Thymus (tissue), 14 donors: ENCODE measurements at places on chromosomes 1 and 21.

GRCh38 chr1:169906938-169907337 is 13.2 kb upstream of the SCYL3 start:
- no peak for DNase-seq

DNA sequence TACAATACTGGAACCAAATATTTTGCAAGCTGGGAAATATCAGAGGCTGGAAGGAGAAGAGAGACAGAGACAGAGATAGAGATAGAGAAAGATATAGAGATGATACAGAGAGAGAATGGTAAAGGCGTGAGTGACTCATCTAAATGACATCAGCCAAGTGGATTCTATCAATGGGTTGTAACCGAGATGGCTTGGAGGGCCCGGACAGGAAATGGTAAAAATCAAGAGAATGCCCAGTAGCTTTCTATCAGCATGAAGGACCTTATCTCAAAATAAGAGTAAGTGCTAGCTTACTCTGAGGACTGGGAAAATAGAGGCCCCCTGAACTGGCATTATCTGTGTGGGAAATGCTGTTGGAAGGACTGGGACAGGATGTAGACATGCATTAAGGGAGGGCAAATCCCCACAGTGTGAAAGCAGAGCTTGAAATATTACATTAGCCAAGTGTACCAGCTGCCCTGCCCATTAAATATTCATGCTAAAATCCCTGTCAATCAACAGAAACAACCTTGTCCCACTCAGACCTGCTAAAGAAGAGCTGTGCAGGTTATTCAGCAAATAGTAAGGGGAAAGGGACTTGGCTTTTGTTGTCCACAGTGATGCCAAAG is 76.6 kb upstream of the ZNF644 start:
- no peak for DNase-seq

GRCh38 chr1:29685387-29685786 is 449.1 kb downstream of the PTPRU start:
- no peak for DNase-seq

- no peak for DNase-seq
Observed at GRCh38 chr1:87213135-87213515, 115.6 kb upstream of the LMO4 start.

DNA sequence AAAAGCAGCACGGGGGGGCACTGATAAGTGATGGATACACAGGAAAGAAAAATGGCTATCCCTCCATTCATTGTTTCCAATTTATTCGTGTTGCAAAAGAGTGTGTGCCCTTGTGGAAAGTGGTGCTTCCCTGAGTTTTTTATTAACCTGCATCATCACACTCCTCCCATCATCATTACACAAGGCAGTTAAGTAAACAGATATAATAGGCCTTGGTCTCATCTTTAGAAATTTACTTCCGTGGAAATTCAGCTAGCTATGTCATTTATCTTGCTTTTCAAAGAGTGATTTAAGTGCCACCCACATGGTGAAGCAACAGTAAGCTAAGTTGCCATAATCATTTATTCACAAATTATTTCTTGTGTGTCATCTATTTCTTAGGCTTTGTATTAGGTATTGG is 473.3 kb downstream of the NEGR1 start:
- no peak for DNase-seq

DNA sequence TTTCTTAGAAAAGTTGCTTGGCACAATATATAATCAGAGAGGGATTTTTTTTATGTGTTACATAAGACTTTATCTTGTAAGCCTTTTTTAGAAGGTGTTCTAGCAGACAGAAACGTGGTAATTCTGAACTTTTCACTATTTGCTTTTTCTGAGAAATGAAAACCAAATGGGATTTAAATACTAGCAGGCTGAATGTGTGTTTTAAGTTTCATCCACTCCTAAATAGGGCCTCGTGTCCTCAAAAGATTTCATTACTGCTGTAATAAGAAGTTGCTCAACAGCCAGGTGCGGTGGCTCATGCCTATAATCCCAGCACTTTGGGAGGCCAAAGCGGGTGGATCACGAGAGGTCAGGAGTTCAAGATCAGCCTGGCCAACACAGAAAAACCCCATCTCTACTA is 44.7 kb upstream of the FMO2 start:
- no peak for DNase-seq

- DNase-seq, result no peak
Observed at GRCh38 chr1:159895286-159895685, 4.7 kb downstream of the CFAP45 start.

- DNase-seq, result no peak
Observed at GRCh38 chr1:222382171-222382570, 165.7 kb downstream of the HHIPL2 start.

GRCh38 chr1:181423301-181423918 is 59.9 kb upstream of the CACNA1E start:
- no peak for DNase-seq

DNA sequence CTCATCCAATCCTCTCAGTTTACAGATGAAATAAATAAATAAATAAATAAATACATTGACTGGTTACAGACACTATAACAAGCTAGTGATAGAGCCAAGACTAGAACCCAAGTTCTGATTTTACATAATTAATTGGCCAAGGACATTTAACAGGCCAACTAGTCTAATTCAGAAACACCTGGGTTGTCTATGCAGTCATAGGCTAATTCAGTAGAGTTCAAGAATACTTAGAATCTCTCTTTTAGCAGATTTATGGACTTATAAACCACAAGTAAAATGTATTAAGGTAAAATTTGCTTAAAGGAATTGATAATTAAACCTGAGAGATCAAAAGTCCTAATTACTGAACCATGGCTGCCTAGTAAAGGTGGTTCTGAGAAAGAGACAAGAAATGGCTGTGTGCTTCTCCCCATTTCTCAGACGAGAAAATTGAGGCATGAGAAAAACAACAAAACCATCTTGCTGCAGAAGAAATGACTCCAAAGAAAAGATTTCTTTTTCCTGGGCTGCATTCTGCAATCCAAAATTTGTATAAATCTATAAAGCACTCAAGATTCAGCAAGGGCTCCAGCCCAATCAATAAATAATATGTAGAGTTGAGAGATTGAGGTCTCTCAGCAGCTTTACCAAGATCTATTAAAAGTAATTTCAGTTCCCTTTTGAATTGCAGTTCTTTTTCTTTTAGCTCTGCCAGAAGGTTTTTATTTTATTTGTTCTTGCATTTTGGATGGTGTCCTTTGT is 98.3 kb downstream of the DUSP10 start:
- no peak for DNase-seq

- peak; percentile 13 for DNase-seq
Observed at GRCh38 chr1:3858231-3858981, 1.1 kb downstream of the DFFB start.
